ENCODE measurements at places on chromosomes 1 and 21.

- DNase-seq = no peak
These were observed 79.3 kb upstream of the HMCN1 start for GRCh38 chr1:185654952-185655314.

- no peak for DNase-seq
These were observed 41.5 kb downstream of the LGR6 start for GRCh38 chr1:202235003-202235660.

DNA sequence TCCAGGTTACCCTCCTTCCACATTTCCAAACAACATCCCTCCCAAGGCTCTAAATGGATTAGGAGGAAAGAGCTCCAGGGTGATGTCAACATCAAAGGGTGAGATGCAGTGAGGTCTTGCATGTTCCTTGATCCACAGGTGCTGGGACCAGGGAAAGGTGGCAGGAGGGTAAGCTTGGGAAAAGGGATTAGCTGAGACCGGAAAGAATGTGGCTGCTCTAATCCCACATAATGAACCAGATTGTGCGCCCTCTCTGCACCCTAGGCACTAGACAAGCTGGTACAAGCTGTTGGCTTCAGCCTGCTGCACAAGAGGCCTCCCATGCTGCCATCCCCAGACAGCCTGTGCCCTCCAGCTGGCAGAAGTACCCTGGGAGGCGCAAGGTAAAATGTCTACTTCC, 34.9 kb downstream of the PLXNA2 start:
- no peak for DNase-seq

- no peak for DNase-seq
These were observed 367.5 kb upstream of the C1orf174 start for GRCh38 chr1:4267381-4268261.

DNA sequence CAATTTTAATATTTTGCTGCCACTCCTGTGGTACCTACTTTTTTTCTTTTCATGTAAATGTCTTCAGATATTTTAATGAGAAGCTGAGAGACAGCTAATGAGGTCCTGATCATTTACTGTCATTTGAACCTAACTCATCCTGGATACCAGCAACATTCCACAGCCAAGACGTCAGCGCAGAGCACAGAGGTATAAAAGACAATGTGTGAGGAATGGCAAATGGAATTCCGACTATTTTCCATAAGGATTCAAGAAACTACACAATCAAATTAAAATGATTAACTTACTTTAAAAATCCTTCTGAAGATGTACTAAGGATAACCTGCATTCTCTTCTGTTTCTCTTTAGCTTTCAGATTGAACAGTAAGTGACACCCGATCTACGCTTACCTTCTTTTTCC, 38.8 kb downstream of the HEATR1 start:
- DNase-seq = no peak

DNA sequence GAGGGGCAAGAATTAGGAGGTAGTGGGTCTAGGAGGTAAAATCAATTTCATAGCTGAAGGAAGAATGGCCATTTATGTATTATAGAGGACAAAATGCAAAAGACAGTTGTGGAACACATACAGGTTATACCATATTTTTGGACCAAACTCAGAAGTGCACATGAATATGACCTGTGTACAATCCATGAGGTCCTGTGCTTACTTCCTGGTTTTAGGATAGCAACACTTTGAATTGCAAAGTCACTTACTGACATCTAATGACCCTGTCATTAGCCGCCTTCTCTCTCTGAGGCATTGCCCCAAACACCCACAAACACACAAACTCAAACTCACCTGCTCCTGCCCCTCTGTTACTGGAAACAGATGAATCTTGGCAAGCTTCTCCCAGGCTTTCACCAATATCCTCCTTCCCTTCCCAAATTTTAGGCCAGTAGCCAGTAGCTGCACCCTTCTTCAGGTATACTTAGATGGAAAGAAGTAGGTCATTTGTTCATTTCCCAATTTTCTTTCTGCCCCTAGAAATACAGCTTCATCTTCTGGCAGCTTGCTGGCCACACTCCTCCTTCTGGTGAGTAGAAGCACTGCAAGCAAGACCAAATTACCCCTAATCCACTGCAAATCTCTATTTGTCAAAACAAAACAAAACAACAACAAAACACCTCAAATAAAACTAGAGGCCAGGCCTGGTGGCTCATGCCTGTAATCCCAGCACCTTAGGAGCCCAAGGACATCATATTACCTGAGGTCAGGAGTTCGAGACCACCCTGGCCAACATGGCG, 13.7 kb upstream of the RPL5 start:
- no peak for DNase-seq

GRCh38 chr1:53651356-53651755, 87.6 kb downstream of the GLIS1 start:
- no peak for DNase-seq

GRCh38 chr1:74775735-74776134, 42.8 kb downstream of the TYW3 start:
- no peak for DNase-seq

- DNase-seq = no peak
These were observed 6.6 kb downstream of the IFFO2 start for GRCh38 chr1:18949686-18950400.

DNA sequence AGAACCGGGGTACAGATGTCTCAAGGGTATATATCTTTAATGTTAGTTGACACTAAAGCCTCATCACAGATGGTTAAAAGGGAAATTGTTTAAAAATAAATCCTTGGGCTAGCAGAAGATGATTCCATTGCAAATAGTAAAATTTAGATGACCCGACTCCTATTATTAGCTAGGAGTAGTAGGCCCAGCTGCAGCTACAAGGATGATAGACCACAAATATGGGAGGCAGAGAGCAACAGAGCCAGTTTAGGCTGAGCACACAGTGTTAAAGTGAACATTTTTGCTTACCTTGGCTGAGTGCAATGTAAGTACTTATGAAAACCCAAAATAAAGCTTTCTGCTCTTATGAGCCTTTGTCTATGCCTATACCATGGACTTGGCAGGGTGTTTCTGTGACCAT, 100.5 kb upstream of the COL11A1 start:
- no peak for DNase-seq

- DNase-seq = no peak
These were observed 91.7 kb downstream of the PGBD5 start for GRCh38 chr1:230334447-230334837.

Data from stimulated activated CD8-positive, alpha-beta memory T cell treated with anti-CD3 and anti-CD28 coated beads, Interleukin-12 subunit alpha, Interleukin-12 subunit beta, amount 100 ng/mL, for 1 hour (primary cell).